ENCODE measurements at places on chromosomes 5 and 9. TPM values are rescaled to one million over a fixed set of nuclear protein-coding genes. Genes with fewer than 3 reads are reported as not detected.

Gene PDE4D
- 2.8 TPM for total RNA-seq

Gene COL23A1
- total RNA-seq = 0.43 TPM

Gene RETREG1
- total RNA-seq = 11.2 TPM

DNA sequence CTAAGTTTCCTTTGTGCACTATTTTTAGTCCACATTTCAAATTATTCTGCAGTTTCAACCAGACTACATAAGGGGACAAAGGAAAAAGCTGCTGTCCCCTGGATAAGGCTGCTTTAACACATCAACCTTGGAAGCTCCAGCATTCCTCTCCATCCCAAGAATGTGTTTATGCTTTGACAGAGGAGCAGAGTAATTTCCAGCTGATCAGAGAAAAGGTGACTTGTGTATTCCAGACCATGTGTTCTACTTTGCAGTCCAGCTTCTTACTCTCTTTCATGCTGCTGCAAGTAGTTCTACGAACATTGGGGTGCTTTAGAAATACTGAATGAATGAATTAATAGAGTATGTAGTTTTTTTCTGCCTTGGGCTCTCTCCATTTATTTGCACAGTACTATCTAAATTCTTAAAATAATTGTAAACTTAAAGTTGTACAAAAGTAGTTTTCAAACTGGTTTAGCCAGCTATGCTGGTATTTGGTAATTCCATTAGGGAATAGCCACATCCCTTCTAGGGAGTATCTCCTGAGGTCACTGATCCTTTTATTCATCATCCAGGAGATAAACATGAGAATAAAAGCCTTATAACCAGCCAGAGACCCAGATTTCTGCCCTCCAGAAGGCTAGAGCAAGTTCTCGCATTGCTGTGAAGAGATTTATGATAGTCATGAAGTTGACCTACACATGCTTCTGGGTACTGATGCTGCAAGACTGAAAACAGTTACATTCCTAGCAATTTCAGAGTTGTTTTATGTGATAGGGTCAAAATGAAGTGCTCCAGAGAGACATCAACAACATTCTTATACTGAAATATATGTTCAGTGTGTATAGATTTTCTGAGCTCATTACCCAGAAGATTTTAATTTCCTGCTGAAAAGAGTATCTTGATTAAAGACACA is 215.2 kb downstream of the COMMD10 start:
- no peak for DNase-seq
- no peaks in the 10 kb centered on the region for H3K36me3 ChIP-seq
- H3K4me1 ChIP-seq = no peaks in the 10 kb centered on the region
- H3K27ac ChIP-seq = no peak overlapping the region
- H3K27me3 ChIP-seq = no peaks in the 10 kb centered on the region
- H3K4me3 ChIP-seq = no peak overlapping the region

DNA sequence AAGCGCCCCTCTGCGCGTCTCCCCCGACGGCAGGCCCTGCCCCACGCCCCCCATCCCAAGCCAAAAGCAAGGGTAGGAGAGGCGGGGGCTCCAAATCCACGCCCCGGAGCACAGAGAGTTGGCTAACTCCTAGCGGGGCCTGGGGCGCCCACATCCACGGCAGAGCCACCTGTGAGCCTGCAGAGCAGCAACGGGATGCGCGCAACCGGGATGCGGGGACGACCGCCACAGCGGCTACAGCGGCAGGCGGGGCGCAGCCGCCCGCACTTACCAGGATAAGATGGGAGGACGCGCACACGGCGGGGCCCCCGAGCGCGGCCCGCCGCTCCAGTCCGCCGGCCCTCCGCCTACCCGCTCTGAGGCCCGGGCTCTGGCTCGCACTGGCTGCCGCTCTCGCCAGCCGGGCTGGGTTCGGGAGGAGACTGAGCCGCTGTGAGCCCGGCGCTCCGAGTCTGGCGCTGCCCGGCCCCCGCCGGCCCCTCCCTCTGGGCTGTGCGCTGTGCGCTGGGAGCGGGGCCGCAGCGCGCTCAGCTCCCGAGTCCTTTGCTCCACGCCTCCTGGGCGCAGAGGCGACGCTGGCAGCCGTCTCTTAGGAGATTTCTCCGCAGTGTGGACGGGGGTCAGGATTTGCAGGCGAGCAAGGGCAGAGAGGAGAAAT is at the start of gene SLC24A2:
Gene SLC24A2, minus strand, starts transcription at position 424 of the 658 bp plus-strand sequence.
- DNase-seq = no peak
- H3K27ac ChIP-seq = no peak within 1 kb of the TSS
- H3K36me3 ChIP-seq = no peaks in the 10 kb centered on the region
- H3K4me3 ChIP-seq = no peak within 1 kb of the TSS
- H3K4me1 ChIP-seq = no peaks in the 10 kb centered on the region

DNA sequence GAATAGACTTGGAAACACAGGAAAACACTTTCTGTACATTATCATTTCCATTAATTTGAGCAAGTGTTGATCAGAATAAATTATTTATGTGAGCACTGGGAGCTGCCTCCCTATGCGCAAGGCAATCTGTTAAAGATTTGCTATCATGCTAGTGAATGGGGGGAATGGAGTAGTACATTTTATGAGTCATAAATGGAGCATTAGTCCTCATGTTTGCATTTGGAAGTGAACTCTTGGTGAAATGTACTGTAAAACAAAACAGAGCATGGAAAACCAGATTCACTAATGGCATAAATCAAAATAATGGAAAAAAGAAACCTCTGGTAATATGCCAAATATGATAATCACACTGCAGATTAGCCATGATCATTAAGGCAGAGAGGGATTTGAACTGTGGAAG is 40.5 kb upstream of the TMC1 start:
- H3K27ac ChIP-seq = no peak overlapping the region
- DNase-seq = no peak
- H3K27me3 ChIP-seq = no peaks in the 10 kb centered on the region

Measured in pancreas (tissue), 10 donors.